KBM-7 (cell line): ENCODE measurements at places on chromosomes 1 and 21.

GRCh38 chr21:23401278-23401677, 2206.0 kb downstream of the MRPL39 start:
- DNase-seq, result peak; percentile 28

DNA sequence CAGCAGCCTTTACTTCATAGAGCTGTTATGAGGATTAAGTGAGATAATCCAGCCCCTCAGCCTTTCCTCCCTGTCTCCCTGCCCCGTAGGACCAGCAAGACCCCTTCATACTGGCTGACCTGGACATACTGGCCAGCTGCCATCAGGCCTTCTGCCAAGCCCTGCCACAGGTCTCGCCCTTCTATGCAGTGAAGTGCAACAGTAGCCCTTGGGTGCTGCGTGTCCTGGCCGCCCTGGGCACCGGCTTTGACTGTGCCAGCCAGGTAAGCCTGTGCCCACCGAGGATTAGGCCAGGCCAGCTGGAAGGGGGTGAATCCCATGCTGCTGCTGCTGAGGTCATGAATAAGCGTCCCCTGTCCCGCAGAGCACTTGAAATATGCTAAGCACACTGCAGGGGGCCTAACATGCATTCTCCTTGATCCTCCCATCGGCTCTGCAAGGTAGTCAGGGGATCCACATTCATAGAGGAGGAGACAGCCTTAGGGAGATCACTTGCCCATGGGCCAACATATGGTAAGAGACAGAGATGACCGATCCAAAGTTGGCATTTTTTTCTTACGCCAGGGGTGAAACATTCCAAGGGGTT, 73.3 kb upstream of the TINAGL1 start:
- no peak for DNase-seq

DNA sequence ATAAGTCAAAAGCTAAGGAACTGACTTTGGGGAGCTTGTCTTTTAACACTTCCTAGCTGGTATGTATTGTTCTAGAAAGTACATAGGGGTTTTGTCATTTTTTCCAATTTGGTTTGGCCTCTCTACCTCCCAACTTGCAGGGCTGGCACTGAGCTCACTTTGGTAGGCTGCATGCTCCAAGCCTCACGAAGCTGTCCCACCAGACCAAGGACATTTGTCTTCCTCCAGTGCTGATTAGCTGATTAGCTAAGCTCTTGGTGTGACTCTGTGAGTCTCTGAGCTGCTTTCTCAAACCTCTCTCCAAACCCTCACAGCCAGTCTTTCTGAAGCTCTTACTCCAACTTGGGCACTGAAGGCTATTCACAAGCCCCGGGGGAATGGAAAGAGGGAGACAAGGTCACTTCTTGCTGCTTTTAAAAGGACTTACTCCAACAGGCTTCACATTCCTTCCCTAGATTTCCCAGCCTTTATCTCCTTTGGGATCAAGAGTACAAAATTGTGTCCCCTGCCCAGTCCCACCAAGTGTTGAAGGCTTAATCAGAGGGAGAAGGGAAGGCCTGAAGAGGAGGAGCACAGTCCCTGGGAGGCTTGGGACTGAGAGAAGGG, 893 bp upstream of the CFAP45 start:
- no peak for DNase-seq

DNA sequence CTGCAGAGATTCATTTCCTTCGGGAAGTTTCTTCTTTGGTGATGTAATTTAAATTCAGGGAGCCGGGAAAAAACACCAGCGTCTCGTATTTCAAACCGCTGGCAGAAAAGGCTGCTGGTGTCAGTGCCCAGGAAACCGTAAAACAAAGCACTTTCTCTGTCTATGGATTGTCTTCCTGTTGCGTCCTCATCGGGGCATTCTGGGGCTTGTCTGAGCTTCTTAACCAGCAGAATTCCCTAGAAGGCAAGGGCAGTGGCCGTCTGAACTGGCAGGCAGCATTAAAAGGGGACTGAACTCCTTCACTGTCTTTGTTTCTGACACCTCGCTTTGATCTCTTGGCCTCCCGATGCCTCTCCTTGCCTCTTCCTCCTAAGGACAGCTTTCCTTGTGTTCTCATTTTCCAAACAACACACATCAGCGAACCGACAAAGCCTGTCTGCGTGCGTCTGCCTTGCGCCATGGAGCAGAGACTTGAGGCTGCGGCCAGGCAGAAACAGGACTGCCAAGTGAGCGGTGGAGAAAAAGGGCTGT, 391.6 kb upstream of the VAMP3 start:
- DNase-seq, result no peak

GRCh38 chr1:6102532-6102845, 56.8 kb downstream of the KCNAB2 start:
- no peak for DNase-seq

DNA sequence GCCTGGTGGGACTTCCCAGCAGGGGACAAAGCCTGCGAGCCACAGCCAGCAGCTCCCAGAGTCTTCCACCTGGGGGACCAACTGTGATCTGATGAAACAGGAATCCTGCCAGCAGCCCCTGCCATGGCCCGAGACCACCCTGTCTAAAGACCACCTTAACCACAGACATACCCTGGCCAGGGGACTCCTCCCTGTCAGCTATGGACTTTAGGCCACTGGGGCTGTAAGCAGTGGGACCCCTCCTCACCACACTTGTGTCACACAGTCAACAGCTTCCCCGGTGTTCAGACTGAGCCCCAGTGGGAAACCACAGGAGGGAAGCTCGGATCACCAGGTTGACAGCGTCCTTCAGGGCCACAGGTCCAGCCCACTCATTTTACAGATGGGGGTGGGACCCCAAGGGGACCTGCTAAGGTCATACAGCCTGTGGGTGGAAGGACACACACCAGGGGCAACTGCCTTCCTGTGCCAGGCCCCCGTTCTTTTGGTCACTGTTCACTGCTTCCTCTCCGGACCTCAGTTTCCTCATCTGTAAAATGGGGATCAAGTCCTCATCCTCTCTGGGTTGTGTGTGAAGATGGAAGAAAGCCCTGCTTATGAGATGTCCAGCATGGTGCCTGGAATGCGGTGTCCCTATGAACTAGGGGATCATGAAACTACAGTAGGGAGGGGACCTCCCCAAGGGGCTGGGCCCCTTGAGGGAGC, 11.4 kb downstream of the EPHA2 start:
- DNase-seq, result no peak

- DNase-seq, result no peak
These were observed 853.0 kb downstream of the NCAM2 start for GRCh38 chr21:21851205-21851604.

DNA sequence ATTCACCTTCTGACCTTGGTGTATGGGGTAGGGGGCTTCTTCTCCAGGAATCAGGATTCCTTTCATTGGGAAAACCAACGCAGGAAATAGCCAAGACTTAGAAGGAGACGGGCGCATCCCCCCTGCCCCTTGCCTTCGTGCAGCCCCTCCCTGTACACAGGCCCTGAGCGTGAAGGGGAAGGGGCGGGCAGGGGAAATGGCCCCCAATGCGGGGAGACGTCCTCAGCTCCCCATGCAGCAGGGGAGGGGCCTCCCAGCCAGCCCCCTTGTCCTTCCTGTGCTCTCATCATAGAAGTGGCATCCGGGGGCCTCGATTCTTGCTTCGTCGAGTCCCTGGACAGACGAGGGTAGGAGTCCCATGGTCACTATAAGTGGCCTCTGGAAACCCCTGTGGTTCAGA, 116.9 kb downstream of the AJAP1 start:
- no peak for DNase-seq

GRCh38 chr1:234014208-234014607, 109.7 kb downstream of the SLC35F3 start:
- DNase-seq, result peak; percentile 8

GRCh38 chr1:73310797-73311381, 887.1 kb downstream of the LRRIQ3 start:
- no peak for DNase-seq

GRCh38 chr1:85404408-85404807, 60.6 kb downstream of the DDAH1 start:
- DNase-seq, result no peak

- DNase-seq, result no peak
These were observed 16.2 kb upstream of the MPL start for GRCh38 chr1:43321331-43321891.

- DNase-seq, result no peak
These were observed 23.7 kb upstream of the CSF3R start for GRCh38 chr1:36506276-36506920.

DNA sequence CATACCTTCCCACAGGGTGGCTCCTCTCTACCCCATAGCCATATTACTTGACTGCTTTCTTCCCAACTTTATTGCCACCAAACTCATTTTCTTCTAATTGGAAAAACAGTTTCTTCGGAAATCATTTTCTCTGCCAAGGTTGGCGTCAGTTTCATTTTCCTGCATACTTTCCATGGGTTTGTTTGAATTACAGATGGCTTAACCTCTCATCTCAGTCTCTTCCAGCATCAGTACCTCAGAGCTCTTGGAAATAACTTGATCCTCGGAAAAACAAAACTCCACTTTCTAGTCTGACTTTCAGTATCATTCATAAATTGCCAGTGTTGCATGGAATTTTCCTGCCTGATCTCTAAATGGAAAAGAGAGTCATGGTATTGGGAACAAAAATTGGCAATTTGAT, 20.3 kb upstream of the PRDM2 start:
- DNase-seq, result no peak

DNA sequence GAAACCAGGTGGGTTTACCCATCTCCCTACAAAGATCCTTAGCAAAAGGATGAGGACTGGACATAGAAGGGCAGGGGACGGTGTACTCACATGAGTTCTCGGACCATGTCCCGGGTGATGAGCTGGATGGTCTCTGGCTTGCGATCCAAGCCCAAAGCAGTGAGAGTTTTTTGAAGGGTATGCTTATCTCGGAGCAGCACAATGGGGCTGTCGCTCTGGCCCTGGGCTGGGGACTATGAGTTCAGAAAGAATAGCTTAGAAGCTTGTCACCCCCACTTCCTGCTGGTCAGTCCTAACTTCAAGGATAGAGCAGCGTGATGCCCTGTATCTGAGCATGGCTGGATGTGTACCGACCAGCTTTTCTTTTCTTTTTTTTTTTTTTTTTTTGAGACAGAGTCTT, 9.6 kb downstream of the CFAP45 start:
- DNase-seq, result no peak

- peak; percentile 68 for DNase-seq
These were observed 23.1 kb upstream of the TNFRSF1B start for GRCh38 chr1:12143631-12144155.

- DNase-seq, result peak; percentile 66
These were observed 100.1 kb upstream of the KIF26B start for GRCh38 chr1:245054507-245055270.

GRCh38 chr1:5390504-5390903, 601.7 kb downstream of the NPHP4 start:
- DNase-seq, result no peak

GRCh38 chr1:164640686-164641352, 81.8 kb downstream of the PBX1 start:
- DNase-seq, result no peak

DNA sequence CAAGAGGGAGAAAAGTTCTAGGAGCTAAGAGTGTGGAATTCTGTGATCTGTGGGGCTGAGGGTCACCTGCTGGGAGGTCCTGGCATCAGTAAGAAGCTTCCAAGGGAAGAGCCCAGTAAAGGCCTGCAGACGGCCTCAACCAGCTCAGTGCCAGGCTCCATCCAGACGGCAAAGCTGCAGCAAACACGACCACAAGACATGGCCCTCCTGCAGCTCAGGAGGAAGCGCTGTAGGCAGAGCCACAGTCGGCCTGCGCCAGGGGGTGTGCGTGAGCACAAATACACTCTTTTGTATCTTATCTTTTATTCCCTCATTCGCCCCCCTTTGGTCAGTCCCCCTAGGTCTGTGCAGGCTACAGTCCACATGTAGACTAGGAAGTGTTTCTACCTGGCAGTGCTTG, 13.4 kb downstream of the C1orf174 start:
- DNase-seq, result peak; percentile 39

DNA sequence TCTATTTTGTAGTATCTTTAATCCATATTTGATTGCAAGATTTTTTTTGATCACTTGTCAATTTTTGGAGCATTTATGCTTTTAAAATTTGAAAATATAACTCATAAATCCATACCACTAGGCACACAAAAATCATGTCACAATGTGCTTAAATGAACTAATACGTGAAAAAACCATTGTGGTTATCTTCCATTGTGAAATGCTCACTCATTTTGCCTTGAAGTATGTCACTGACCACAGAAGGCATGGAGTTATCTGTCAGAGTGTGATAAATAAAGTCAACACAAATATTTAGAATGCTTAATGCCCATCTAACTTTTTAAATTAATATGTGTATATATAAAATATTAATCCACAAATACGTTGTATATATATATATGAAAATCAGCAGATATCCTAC, 347.2 kb downstream of the PTPRC start:
- DNase-seq, result peak; percentile 27

GRCh38 chr1:185337246-185337645, 20.2 kb upstream of the IVNS1ABP start:
- DNase-seq, result no peak

DNA sequence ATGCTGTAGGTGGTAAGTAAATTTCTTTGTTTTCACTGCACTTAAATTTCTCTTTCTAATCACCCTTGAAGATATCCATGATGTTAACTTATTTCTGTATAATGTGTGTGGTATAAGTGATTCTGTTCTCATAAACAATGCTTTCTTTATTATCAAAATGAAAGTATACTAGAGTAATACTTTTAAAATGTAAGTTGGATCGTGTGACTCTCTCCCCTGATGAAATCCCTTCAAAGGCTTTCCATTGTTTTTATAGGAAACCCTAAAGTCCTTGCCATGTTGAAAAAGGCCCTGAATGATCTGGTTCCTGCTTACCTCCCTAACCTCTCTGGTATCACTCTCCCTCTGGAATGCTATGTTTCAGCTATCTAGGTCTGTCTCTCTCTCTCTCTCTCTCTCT, 191.1 kb upstream of the LHX8 start:
- DNase-seq, result no peak

GRCh38 chr1:221886743-221887414, 145.0 kb upstream of the DUSP10 start:
- no peak for DNase-seq

- DNase-seq, result no peak
These were observed 57.1 kb downstream of the CD2 start for GRCh38 chr1:116811321-116811720.
